K562 (cell line): ENCODE measurements at places on chromosomes 6 and 20. TPM values are rescaled to one million over a fixed set of nuclear protein-coding genes. Genes with fewer than 3 reads are reported as not detected.

DNA sequence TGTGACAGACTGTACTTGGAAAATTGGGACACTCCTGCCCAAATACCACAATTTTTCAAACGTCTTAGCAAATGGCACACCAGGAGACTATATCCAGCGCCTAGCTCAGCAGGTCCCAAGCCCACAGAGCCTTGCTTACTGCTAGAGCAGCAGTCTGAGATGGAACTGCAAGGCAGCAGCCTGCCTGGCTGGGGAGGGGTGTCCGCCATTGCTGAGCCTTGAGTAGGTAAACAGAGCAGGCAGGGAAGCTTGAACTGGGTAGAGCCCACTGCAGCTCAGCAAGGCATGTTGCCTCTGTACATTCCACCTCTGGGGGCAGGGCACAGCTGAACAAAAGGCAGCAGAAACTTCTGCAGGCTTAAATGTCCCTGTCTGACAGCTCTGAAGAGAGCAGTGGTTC is 1003.3 kb upstream of the MAP3K7 start:
- DNase-seq = no peak

DNA sequence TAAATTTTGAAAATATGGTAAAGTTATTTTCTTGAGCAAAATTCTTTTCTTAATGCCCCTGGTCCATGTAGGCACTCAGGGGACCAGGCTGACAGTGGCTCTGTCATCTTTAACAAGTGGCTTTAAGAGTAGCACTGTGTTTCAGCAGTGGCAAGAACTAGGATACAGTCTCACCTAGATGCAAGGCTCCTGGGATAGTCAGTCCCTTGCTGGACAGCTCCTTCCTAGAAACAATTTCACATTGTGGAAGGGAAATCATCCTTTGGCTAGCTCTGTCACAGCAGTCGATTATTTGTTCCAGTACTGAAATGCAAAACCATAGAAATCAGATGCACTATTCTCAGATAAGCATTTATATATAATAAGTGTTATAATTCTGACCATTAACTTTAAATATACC is 175.4 kb upstream of the KCNQ5 start:
- DNase-seq = no peak

DNA sequence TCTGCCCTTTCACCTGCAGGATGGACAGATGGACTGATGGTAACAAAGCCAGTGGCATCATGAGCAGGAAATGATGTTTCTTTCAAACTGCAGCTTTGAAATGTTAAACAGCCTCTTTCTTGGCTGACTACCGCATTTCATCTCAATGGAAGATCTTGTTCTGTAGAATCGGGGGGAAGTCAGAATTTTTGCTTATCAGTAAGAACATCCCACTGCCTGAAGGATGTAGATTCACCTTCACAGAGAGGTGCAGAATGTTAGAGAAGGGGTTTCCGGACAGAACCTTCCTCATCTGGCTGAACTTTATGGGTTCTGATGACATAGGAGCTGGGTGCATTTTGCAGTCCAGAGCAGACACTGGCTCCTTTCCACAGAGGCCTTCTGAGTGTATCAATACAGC is 32.7 kb downstream of the GGTLC1 start:
- DNase-seq = no peak

DNA sequence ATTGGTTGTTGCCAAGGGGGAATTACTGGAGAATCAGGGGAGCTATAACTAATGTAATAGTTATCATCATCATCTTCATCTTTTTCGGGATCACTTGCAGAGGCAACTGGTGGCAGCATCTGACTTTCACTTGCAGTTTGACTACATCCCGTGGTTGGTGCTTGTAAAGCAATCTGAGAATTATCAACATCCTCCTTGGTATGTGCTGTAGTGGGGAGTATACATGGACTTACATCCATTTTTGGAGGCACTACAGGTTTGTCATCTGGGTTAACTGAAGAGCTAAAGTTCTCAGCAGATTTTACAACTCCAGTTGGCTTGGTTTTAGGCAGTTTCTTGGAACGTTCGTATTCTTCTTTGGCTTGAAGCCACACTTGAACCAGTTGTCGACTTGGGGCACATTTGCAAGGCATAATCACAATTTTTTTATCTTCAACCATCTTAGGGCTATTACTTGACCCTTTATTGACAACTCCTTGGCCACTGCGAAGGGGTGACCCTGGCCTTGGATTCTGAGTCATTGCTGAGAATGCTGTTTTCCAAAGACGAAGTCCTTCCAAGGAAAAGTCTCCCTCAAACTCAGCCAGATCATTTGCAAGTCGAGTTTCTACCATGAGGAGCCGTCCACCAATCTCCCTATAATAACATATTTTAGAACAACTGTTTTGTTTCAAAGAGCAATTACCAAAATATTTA is 115.5 kb downstream of the REV3L start:
- DNase-seq = no peak

DNA sequence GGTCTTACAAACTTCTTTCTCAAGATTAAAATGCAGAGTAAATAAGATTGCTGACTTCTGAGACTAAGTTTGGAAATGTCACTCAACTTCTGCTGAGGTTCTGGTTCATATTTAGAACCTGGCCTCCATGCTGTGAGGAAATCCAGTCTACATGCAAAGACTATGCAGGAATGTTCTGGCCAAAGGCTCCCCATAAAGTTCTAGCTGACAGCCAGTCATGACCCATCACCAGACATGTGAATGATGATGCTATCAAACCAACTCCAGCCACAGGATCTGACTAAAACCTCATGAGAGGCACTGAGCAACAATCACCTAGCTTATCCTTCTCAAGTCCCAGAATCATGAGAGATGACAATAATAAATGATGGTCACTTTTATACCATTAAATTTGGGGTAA is 935.1 kb upstream of the MAP3K7 start:
- no peak for DNase-seq

DNA sequence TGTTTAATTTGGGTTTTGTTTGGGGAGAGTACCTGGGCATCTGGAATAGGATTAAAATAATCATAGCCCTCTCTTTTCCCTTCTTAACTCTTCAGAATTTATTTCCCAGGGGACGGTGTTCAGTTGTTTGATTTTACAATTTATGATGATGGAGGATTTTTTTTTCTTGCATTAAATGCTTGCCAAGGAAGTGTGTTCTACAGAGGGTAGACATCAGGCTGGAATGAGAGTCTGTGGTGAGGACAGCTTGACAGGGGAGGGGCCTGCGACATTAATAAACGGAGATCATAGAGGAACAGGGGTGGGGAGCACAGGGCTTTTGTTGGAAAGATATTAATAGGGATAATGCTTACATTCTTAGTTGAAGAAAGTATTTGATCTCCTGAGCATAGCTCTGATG is 297.5 kb downstream of the CLIC5 start:
- no peak for DNase-seq

DNA sequence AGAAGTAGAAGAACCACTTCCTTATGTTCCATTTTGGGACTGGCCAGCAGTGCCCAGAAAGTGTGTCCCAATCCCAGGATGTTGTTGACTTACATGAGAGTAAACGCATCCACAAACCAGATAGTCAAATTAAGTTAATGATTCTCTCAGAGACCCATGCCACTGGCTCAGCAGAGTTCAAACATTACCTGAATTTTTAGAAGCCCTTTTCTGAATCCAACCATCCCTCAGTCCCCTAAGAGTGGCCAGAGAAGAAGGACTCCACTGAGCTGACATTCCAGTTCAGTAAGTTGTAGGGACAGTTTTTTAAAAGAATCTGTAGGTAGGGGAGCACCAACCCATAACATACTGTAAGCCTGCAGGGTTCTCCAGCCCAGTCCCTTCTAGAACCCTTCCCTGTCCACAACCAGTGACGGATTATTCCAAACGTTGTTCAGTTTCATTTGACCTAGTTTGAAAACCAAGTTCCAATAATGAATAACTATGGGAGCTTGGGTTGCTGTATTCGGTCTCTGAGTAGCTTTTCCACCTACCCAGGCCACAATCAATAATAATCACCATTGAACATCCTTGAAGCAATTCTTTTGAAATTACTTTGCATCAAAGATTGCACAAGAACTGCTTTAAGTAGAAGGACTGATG is 153.0 kb downstream of the LPA start:
- no peak for DNase-seq

DNA sequence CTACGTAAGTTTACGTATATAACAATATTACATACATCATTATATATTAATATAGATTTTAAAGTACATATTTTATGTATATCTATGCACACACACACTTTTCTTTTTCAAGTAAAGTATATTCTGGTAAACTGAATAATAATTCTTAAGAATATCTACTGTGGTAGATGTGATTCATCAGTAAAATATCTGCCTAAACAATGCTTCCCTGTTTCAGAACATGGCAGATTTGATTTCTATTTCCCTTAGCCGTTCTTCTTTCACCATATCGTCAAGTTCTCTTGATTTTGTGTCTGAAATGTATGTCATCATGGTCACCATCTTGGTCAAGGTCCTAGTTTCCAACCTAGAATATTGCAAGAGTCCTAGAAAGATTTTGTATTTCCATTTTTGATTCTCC is 195.6 kb downstream of the HDGFL1 start:
- DNase-seq = no peak

- no peak for DNase-seq
These were observed 69.9 kb downstream of the FYN start for GRCh38 chr6:111803371-111803770.

- DNase-seq = no peak
These were observed 30.4 kb downstream of the KCNQ5 start for GRCh38 chr6:72651967-72652956.

- DNase-seq = no peak
These were observed 92.4 kb downstream of the SCML4 start for GRCh38 chr6:107731422-107732319.

DNA sequence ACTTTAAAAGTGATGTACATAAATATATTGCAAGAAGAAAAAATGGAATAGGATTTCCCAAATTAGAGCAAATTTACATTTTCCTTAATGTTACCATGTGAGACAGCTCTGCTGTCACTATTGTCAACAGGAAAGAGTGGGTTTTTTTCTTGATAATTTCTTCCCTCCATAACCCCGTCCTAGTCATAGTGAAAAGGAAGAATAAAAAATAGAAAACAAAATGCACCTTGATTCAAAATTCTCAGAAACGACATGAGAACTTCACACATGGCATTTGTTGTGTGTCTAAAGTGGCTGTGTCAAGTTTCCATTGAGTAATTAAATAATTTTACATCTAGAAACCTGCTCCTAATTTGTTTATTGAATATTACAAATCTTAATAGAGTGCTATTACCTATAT is 945.2 kb upstream of the SLC35B3 start:
- DNase-seq = no peak

DNA sequence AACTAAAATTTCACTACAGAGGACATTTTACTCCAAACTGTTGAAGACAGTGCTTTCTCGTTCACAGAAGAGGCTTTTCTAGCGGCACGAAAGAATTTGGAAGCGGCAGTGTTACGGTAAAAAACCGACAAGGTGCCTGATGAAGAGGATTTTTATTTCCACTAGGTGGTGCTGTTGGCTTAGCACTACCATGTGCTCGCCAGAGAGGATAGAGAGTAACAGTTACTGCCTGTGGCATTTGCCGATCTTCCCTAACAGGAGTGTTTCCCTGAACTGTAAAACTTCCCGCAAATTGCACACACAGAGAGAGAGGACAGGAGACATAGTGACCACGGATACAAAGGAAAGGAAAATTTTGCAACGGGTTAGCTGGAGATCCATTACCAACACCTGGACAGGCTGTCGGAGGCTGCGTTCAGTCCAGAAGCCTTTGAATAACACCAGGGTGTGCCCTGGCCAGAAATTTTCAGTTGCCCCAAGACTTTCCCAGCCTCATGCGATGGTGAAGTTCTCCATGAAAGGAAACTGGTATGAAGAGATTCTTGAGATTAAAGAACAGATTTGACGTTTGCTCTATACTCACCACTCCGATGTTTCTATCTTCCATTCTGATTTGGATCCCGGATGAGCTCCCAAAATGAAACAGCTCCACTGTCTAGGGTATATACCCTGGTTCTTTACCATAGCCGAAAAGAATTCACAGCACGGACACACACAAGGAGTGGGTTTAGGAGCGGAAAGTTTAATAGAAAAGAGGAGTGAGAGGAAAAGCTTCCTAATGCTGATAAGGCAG is 48.1 kb downstream of the HLA-DPB1 start:
- peak; percentile 69 for DNase-seq

DNA sequence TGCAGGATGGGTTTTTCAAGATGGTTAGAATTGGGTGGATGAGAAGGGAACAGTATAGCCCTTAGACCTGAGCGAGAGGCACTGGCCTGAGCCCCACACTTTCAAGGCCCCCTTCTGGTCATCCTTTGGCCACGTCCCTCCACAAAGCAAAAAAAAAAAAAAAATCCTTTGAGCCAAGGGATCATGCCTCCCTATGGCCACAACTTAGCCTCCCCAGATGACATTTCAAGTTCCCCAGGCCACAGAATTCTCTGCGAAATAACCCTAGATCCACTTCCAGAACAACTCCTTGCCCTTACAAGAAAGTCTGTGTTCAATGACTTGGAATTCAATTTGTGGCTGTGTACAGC is 30.4 kb downstream of the ELOVL2 start:
- peak; percentile 34 for DNase-seq

GRCh38 chr6:151493804-151494234 is at the start of gene CCDC170:
Gene CCDC170, plus strand, starts transcription at chr6:151494017. Its CDS starts 112 bp downstream, at chr6:151494129.
- no peak for DNase-seq

DNA sequence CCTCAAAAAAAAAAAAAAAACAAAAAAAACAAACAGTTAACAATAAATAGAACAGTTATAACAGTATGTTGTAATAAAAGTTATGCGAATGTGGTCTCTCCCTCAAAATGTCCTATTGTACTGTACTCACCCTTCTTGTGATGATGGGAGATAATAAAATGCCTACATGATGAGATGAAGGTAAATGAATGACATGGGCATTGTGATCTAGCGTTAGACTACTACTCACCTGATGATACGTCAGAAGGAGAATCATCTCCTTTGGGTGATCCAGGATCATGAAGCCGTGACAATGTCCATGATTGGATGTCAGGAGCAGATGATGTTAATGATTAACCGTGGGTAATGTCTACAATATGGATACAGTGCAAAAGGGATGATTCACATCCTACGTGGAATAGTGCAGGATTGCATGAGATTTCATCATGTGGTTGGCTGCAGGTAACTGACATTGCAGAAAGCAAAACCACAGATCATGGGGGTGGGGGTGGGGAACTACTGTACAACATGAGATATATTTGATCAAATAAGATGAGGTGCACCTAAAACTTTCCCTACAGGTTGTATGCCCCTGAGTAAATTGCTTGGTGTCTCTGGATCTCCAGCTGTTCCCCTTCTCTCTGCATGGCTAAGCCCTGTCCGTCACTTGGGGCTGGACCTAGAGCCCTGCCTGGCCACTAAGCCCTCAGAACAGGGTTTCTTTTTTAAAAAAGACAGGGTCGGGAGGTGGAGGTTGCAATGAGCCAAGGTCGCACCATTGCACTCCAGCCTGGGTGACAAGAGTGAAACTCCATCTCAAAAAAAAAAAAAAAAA is 6.2 kb upstream of the RBCK1 start:
- DNase-seq = no peak

- no peak for DNase-seq
These were observed 71.3 kb downstream of the HACE1 start for GRCh38 chr6:104788400-104788799.

GRCh38 chr6:31204751-31205145 is 34.3 kb upstream of the POU5F1 start:
- DNase-seq = no peak

- no peak for DNase-seq
These were observed 13.5 kb downstream of the BEND3 start for GRCh38 chr6:107101686-107102413.

- DNase-seq = no peak
These were observed 672.7 kb downstream of the QKI start for GRCh38 chr6:164087211-164087610.

GRCh38 chr6:76839505-76839904 is 623.8 kb downstream of the HTR1B start:
- no peak for DNase-seq

COL9A1 gene
- 0.13 TPM in 2 replicates for total RNA-seq

NOX3 gene
- total RNA-seq = not detected in 2 replicates

PDE10A gene
- total RNA-seq = 0.04 and 0.13 TPM in 2 replicates

BPIFB1 gene
- 0.11 TPM in 1 of 2 replicates, not detected in the other for total RNA-seq
